Anterior cingulate cortex (tissue), 58 donors: ENCODE measurements at places on chromosomes 13 and 19.

GRCh38 chr19:17932485-17933338 lies at the start of gene CCDC124:
Gene CCDC124, plus strand, starts transcription at chr19:17933015. Its CDS starts 3,406 bp downstream, at chr19:17936421.
- DNase-seq, result peak; percentile 80

GRCh38 chr19:46714444-46715106 lies 2.3 kb downstream of the PRKD2 start:
- DNase-seq, result no peak

DNA sequence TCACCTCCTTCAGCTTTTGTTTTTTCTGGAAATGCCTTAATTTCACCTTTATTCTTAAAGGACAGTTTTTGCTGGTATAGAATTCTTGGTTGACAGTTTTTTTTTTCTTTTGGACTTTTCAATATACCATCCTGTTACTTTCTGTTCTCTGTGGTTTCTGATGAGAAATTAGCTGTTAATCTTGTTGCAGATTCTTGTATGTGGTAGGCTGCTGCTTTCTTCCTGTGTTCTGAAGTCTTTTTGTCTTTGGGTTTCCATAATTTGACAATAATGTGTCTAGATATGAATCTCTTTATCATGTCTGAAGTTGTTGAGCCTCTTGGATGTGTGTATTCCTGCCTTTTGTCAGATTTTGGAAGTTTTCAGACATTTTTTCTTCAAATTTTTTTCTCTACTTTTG lies 12.0 kb downstream of the ZNF283 start:
- no peak for DNase-seq

- DNase-seq, result no peak
Measured at GRCh38 chr13:28601581-28601980, 57.3 kb upstream of the POMP start.

- DNase-seq, result peak; percentile 70
Measured at GRCh38 chr13:102799426-102800144, 666 bp downstream of the BIVM start.

GRCh38 chr19:43372462-43372861 lies 19.0 kb downstream of the CD177 start:
- DNase-seq, result no peak

DNA sequence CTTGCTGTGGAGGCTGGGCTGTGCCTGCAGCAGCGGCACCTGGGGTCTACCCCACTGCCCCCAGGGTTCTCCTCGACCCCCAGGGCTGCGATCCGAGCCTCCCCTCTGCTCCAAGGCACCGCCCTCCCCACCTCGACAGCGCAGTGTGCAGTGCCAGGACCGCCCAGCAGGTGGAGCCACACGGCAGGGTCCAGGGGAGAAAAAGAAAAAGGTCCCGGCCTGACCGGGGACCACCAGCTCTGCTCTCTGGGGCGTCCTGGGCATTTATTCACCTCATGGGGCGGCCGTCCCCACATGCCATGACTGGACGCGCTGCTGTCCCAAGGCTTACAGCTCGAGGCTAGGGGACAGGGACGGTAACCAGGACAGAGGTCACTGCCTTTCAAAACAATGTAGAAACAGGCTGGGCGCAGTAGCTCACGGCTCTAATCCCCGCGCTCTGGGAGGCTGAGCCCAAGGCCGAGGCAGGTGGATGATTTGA lies 10.6 kb downstream of the REXO1 start:
- DNase-seq, result no peak

DNA sequence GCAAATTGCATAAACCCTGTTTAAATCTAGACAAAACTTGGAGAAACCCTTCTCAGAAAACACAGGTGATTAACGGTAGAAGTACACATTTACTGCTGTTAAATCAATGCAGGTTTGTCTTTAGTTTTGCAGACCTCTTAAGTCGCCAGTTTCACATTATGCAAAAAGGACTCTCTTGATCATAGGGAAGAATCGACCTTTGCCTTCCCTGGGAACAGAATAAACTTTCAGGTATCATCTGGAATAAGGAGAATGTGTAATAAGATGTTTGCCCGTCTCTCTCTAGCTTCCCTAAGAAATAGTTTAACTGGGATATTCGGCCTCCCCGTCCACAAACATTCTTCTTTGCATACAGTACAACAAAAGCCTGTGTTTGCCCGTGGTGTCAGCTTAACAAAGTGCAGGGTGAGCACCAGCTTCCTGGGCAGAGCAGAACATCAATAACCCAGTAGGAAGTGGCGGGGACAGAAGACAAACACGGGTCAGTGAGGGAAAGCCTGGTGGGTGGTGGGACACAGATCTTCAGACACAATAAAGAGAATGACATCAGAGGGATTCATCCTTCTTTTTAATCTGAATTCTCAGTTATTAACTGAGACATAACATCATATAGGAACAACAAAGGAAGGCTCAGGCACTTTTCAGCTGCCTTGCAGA lies 1077.7 kb upstream of the SLC10A2 start:
- DNase-seq, result no peak

GRCh38 chr13:104436555-104436954 lies 1370.3 kb upstream of the SLC10A2 start:
- DNase-seq, result no peak

DNA sequence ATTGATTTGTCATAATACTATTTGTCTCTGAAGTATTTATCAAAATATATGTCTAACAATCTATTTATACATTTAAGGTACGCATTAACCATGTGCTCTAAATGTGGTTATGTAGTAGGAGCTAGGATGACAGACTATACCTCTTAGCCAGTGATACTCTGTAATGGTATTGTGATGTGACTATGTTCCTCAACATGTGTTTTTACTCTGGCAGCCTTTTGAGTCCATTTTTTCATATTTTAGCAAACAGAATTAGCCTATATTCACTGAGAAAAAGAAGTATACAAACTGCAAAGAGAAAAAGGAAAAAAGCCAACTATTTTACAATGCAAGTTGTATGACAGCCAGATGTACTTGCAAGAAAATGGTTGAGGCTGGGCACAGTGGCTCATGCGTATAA lies 26.7 kb downstream of the MAB21L1 start:
- no peak for DNase-seq

DNA sequence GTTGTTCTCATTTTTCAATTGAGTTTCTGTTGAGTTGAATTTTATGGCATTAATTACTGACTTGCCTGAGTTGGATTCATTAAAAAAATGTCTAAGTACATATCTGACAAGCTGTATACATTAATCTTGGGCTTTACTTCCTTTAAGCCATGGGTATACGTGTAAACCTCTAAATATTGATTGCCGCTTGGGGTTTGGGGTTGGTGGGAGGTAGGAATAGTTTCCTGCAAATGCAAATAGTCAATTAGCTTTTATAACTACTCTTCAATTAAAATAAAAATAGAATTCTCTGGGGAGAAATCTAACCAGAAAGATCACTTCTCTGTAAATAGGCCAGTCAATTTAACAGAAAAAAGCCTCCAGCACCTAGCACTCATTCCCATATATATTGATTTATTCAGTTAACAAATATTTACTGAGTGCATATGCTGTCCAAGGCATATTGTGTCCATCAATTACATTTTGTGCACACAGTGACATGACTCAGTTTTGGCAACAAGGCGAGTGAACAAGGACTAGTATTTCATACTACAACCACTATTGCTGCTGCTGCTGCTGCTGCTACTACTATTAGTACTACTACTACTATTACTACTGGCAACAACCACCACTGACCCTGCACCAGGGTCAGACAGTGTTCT lies 306.8 kb downstream of the RFC3 start:
- no peak for DNase-seq

- no peak for DNase-seq
Measured at GRCh38 chr13:51339952-51340732, 651 bp downstream of the SERPINE3 start.

DNA sequence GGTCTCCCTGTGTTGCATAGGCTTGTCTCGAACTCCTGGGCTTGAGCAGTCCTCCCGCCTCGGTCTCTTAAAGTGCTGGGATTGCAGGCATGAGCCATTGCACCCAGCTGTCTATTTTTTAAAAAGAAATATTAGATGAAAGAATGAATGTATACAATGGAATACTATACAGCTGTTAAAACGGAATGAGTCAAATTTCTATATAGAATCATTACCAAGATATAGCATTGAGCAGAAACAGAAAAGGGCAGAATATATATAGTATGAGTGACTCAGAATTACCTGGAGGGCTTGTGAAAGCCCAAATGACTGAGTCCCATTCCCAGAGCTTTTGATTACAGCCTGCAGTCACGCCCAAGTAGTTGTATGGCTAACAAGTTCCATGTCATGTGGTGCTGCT lies 4.4 kb downstream of the DACT3 start:
- no peak for DNase-seq

GRCh38 chr19:46043519-46043918 lies 2.7 kb upstream of the IGFL4 start:
- no peak for DNase-seq

- no peak for DNase-seq
Measured at GRCh38 chr13:106691341-106691740, 123.4 kb upstream of the ARGLU1 start.

DNA sequence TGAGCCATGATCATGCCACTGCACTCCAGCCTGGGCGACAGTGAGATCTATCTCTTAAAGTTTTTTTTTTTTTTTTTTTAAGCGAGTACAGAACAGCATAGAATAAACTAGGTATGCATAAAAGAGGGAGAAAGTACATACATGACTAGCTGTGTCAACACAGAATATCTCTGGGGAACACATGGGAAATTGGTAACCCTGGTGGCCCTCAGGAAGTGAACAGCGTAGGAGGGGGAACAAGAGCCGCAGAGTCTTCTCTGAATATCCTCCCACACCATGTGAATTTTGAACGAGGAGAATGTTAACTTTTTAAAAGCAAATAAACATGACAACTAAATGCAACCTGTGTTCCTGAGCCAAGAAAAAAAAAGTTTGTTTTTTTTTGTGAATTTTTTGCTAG lies 15.2 kb downstream of the PHLDB3 start:
- no peak for DNase-seq

DNA sequence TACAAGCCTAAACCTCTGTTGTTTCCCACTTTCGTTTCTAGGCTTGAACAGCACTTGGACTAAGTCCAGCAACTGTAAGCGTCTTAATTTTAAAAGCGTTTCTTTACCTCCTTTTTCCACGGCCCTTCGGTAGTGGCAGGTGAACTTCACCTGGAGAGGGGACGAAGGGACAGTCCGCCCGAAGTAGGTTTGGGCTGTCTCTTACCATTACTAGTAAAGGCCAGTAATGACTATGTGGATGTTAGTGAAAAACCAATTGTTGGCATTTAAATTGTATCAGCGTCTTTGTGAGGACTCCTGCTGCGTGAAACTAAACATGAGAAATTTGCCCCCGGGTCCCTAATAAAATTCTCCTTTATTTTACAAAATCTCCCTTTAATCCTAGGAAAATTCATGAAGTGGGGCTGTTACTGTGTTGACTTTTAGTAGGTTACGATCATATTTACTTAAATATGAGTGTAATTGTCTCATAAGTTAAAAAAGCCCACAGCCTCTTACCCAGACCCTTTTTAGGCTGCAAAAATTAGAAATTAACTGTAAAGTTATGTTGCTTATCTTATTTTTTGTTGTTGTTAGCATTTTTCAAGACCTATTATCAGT lies 983 bp downstream of the ITM2B start:
- DNase-seq, result no peak

DNA sequence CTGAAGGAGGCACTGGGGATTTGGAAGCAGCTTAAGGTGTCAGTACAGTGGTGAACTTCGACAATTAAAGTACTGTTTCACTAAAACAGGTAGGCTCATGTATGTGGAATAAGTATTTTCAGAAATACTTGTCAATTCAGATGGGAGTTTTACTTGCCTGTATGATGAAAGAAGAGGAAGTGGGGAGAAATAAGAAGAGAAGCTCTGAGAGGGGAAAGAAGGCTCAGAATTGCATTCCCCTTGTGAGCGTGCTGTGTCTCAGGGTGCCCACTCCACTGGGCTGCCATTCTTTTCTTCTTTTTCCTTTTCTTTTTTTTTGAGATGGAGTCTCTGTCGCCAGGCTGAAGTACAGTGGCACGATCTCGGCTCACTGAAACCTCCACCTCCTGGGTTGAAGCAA lies 38.6 kb upstream of the RNF17 start:
- no peak for DNase-seq

- DNase-seq, result no peak
Measured at GRCh38 chr19:36142046-36142445, 2.2 kb downstream of the CAPNS1 start.

GRCh38 chr13:30803749-30804148 lies 68.4 kb downstream of the ALOX5AP start:
- no peak for DNase-seq

- DNase-seq, result no peak
Measured at GRCh38 chr19:7295912-7296536, 1.8 kb upstream of the INSR start.

GRCh38 chr19:15563931-15564330 lies 51.1 kb upstream of the CYP4F8 start:
- DNase-seq, result no peak

- no peak for DNase-seq
Measured at GRCh38 chr19:11159598-11160439, 4.2 kb upstream of the SPC24 start.

- no peak for DNase-seq
Measured at GRCh38 chr19:45862271-45862563, 730 bp downstream of the SYMPK start.

DNA sequence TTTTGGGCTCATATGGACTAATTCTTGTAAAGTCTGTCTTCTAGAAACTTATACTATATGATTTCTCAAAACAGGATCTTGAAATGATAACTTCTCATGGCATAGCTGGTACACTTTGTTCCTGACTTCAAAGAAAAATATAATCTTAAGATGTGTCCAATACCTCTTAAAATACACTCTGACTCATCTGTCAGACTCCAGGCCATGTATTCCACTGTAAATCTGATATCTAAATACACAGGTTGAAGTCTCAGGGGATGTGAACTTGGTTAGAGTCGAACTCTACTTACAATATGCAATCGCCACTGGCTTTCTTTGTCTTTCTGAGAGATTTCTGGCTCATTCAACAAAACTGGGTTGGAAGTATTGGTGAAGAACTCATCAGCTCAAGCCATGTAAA lies 99.8 kb downstream of the LACC1 start:
- no peak for DNase-seq

GRCh38 chr19:1085053-1085658 lies 10.0 kb downstream of the POLR2E start:
- no peak for DNase-seq

DNA sequence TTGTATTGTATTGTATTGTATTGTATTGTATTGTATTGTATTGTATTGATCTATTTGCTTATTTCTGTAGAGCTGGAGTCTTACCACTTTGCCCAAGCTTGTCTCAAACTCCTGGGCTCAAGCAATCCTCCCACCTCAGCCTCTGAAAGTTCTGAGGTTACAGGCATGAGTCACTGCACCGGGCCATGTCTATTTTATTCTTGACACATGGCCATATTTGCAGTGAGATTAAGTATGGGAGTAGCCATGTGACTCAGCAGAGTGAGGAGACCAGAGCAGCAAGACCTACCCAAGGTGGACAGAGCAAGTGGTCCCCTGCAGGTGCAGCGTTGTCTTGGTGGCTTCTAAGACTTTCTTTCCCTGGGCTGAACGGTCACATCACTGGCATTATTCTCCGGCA lies 49.1 kb upstream of the UBAC2 start:
- DNase-seq, result no peak

DNA sequence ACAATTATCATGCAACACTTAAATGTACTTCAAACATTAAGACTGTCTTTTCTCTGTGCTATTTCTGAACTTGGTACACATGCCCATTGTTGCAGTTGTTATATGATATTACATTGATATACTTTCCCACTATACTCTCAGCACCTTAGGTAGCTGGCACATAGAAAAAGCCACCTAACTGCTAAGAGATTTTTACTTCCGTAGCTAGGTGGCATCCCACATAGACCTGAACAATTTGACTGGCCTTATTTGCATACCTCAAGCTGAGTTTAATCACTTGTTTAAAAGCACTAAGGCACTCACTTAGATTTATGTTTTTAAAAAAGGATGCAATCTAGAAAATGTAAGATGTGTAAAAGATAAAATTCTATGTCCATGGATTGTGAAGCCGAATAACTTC lies 194.2 kb downstream of the POU4F1 start:
- no peak for DNase-seq
